ENCODE measurements at places on chromosomes 3 and 15. TPM values are rescaled to one million over a fixed set of nuclear protein-coding genes. Genes with fewer than 3 reads are reported as not detected.

CPN2 gene
- not detected for total RNA-seq

ZNF445 gene
- total RNA-seq = 7.1 TPM

DNA sequence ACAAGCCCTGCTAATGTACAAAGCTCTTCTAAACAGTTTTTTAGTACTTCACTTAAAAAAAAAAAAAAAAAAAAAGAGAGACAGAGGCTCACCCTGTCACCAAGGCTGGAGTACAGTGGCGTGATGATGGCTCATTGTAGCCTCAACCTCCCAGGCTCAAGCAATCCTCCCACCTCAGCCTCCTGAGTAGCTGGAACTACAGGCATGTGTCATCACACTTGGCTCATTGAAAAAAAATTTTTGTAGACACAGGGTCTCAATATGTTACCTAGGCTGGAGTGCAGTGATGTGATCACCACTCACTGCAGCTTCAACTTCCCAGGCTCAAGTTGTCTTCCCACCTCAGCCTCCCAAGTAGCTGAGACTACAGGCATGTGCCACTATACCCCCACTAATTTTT, 47.6 kb upstream of the HEG1 start:
- DNase-seq = no peak

DNA sequence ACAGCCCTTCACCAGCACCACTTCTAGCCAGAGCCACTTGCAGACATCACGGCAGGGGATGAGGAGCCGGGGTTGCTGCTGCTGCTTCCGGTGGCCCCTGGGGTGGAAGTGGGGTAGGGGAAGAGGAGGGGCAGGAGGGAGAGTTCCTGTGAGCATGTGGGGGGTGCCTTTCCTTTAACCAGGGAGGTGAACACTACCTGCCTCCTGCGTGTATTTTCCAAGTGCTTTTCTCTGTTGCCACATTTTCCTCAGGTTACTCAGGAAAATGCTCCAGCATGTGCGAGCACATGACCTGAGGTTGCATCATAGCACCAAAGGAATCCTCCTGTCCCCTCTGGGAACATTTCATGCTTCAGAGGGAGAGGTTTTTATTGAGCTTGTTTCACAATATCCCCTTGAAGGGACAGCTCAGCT, 12.2 kb upstream of the SACM1L start:
- DNase-seq = peak; percentile 89

DNA sequence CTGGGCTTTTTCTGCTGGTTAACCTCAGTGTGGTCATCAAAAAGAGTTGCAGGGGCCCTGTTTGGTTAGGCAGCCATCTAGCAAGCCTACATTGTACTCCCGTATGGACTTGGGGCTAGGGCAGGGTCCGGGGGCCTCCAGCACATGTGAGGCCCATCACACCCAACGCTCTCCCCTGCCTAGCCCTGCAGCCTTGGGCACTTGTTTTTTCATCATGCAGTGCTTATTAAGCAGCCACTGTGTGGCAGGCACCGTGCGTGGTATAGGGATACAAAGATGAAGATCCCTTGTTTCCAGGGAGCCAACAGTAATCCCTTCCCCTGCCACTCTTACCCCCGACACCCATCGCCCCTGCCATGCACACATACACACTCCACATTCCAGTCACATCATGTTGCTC, 14.2 kb downstream of the MRAS start:
- peak; percentile 43 for DNase-seq

- no peak for DNase-seq
These were observed 66.6 kb downstream of the TGFBR2 start for GRCh38 chr3:30672959-30673358.

GRCh38 chr3:14537590-14538450, 2.3 kb downstream of the GRIP2 start:
- DNase-seq = peak; percentile 27

All from sigmoid colon (tissue), 7 donors.